Sigmoid colon (tissue), 7 donors: ENCODE measurements at places on chromosomes 3 and 15. TPM values are rescaled to one million over a fixed set of nuclear protein-coding genes. Genes with fewer than 3 reads are reported as not detected.

- no peak overlapping the region for H3K4me3 ChIP-seq
- H3K27me3 ChIP-seq = no peaks in the 10 kb centered on the region
- no peak overlapping the region for H3K27ac ChIP-seq
- no peak for DNase-seq
- H3K4me1 ChIP-seq = no peaks in the 10 kb centered on the region
These were observed 63.3 kb downstream of the RAD18 start for GRCh38 chr3:8899876-8900460.

The MESP1 gene
- 3.6 TPM for total RNA-seq

The EHD4 gene
- total RNA-seq = 8.9 TPM

DNA sequence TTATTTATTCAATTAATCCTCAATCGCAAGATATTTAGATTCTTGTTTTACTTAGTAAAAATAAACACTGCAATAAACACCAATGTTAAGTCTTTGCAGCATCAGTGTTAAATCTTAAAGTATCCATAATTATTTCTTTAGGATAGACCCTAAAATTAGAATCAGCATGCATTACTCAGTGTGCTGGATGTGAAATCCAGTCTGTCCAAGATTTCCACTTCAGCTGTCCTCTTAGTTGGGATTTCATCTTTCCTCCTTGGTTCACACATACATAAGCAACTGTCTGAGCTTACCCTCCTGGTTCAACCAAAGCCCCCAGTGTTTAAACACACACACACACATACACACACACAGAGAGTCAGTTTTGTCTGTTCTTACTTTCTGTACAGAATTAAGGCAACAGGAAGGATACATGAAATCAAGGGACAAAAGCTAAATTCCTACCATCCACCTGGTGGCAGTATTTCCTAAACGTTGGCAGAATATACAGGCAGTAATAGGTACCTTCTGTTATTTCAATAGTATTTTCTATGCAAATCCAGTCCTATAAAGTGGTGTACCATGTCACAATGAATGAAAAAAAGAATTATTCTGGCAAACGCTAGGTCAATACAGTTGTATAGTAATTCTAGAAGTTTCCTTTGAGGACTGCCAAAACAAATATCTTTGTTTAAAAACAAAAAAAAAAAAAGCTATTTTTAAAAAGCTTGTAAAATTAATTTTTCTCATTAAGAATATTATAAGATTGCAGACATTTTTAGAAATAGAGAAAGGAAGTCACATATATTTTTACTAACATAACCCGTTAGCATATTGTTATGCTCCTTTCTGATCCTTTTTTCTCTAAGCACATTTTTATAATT lies 27.3 kb upstream of the DMXL2 start:
- no peaks in the 10 kb centered on the region for H3K27me3 ChIP-seq
- no peaks in the 10 kb centered on the region for H3K4me1 ChIP-seq
- DNase-seq = no peak
- H3K27ac ChIP-seq = no peak overlapping the region

- H3K36me3 ChIP-seq = no peaks in the 10 kb centered on the region
- no peak for DNase-seq
- H3K27me3 ChIP-seq = no peaks in the 10 kb centered on the region
- no peak overlapping the region for H3K4me3 ChIP-seq
- H3K27ac ChIP-seq = no peak overlapping the region
- H3K4me1 ChIP-seq = no peaks in the 10 kb centered on the region
These were observed 83.1 kb downstream of the GAP43 start for GRCh38 chr3:115706311-115706829.

- no peaks in the 10 kb centered on the region for H3K27me3 ChIP-seq
- no peak for DNase-seq
- H3K36me3 ChIP-seq = no peaks in the 10 kb centered on the region
- no peak overlapping the region for H3K27ac ChIP-seq
These were observed 229.4 kb upstream of the CTNNB1 start for GRCh38 chr3:40969756-40970466.

DNA sequence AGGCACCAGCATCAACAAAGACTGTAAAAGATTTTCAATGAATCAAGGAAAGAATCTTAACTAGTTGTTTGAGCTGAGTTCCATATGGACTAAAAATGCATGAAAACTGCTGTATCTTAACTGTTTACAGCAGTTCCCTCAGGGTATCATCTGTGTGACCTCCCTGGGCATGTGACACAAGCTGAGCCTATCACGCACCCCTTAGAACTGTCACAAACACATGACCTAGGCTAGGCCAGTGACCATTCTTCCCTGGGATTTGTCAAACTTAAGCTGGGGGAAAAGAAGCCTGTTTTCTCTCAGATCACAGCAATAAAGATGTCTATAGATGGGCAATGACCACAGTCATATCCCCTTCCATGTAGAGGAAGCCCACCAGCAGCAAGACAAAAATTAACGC lies 35.7 kb downstream of the IGF2BP2 start:
- no peak overlapping the region for H3K4me3 ChIP-seq
- DNase-seq = no peak
- no peak overlapping the region for H3K27ac ChIP-seq

The CGNL1 gene
- 7.2 TPM for total RNA-seq
